ENCODE measurements at places on chromosomes 7 and 10. TPM values are rescaled to one million over a fixed set of nuclear protein-coding genes. Genes with fewer than 3 reads are reported as not detected.

SPACDR gene
- total RNA-seq = not detected

IL15RA gene
- total RNA-seq = not detected

PTPRN2 gene
- total RNA-seq = 123 TPM

NEUROD6 gene
- 439 TPM for total RNA-seq

IDI2 gene
- total RNA-seq = not detected

ITGB8 gene
- total RNA-seq = 124 TPM

CCNY gene
- total RNA-seq = 52.6 TPM

ACTL6B gene
- total RNA-seq = 107 TPM

FRMD4A gene
- 463 TPM for total RNA-seq

NRG3 gene
- total RNA-seq = 41.6 TPM

RAB19 gene
- not detected for total RNA-seq

C10orf53 gene
- total RNA-seq = not detected

GRB10 gene
- 112 TPM for total RNA-seq

FKBP9 gene
- 36.6 TPM for total RNA-seq

STEAP4 gene
- 0.31 TPM for total RNA-seq

STAG3 gene
- 1.3 TPM for total RNA-seq

SRGN gene
- 8.1 TPM for total RNA-seq

MBL2 gene
- total RNA-seq = not detected

NCF1 gene
- not detected for total RNA-seq

SEMA3E gene
- 20.3 TPM for total RNA-seq

PPP2R2D gene
- 66.7 TPM for total RNA-seq

ATP6V0A4 gene
- total RNA-seq = 0.94 TPM

CD36 gene
- 12.2 TPM for total RNA-seq

CDC14C gene
- total RNA-seq = not detected

FOXI2 gene
- not detected for total RNA-seq

EPHA1 gene
- not detected for total RNA-seq

ZEB1 gene
- 86.7 TPM for total RNA-seq

TCAF2 gene
- total RNA-seq = 1.6 TPM

C10orf120 gene
- total RNA-seq = not detected

ERVW-1 gene
- not detected for total RNA-seq

MINDY4 gene
- total RNA-seq = 7.8 TPM

PARP12 gene
- 7.5 TPM for total RNA-seq

TACC2 gene
- 47.6 TPM for total RNA-seq

PIP gene
- total RNA-seq = not detected

GPR15LG gene
- not detected for total RNA-seq

PAPOLB gene
- total RNA-seq = 3.8 TPM

OSBPL3 gene
- total RNA-seq = 14.1 TPM

CPN1 gene
- total RNA-seq = not detected

INHBA gene
- total RNA-seq = 21.0 TPM
